Stimulated activated CD8-positive, alpha-beta memory T cell treated with anti-CD3 and anti-CD28 coated beads, Interleukin-4, amount 100 ng/mL, for 4 hours (primary cell): ENCODE measurements at places on chromosomes 16 and 17.

DNA sequence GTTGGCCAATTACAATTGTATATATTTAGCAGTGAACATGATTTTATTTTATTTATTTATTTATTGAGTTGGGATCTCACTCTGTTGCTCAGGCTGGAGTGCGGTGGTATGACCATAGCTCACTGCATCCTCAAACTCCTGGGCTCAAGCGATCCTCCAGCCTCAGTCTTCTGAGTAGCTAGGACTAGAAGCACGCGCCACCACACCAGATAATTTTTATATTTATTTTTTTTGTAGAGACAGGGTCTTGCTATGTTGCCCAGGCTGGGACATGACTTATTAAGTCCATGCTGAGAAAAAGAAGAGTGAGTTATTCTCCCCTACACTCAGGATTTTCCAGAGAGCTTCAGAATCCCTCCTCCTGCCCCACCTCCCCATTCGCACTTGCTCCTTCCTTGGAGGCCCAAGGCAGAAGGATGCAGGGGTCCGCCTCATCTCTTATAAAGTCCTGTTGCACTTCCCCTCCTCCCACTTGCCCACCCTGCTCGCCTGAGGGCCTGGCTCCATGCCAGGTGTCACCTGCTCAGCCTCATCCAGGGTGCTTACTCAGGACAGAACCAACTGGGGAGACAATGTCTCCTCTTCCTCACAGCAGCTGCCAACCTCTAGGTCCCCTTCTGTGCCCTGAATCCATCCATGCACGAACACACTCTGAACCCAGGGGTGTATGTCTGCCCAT, 16.1 kb upstream of the SP2 start:
- DNase-seq = no peak

- DNase-seq = no peak
Measured at GRCh38 chr17:35856603-35857002, 12.1 kb downstream of the HEATR9 start.

DNA sequence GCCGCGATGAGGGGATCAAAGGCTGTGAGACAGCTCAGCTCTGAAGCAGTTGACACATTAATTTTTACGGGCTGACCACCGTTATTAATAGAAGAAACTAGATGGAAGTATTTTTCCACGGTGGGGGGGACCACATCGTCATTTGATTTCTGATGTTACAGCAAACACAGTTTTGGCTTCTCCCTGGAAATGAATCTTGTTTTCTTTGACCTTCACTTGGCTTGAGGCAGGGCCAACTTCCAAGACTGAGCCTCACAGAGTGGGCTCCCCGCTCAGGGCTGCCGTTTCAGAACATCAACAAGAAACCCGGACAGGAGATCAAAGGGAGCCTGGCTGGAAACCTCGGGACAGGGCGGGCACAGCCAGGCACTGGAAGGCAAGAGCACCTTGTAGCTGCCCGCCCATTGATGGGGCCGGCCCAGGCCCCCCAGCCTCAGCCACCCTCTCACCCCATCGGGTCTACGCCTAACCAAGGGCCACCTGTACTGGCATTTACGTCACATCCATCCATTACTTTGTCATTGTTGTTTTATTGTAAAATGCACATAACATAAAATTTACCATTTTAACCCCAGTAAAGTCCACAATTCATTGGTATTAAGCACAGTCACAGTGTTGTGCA, 124.6 kb downstream of the C16orf95 start:
- DNase-seq = no peak

GRCh38 chr17:49278076-49278475, 47.5 kb upstream of the PHOSPHO1 start:
- DNase-seq = no peak

DNA sequence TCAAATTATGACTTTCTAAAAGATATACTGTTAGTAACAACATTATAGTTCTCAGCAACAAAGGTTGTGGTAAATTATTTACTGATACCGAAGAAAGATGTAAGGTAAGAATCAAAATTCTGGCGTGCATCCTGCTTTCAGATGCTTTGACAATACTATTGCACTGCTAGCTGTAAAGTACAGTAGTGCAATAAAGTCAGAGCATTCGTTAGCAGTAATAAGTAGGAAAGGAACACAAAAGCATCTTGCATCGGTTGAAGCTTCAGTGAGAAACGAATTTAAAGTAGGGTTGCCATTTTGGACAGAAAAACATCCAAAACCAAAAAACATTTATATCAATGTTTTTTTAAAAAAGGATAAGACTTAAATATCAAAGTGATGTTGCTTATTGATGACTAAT, 4.0 kb downstream of the SKA2 start:
- no peak for DNase-seq

GRCh38 chr17:57811638-57812280, 38.1 kb downstream of the MRPS23 start:
- DNase-seq = no peak

GRCh38 chr16:75486014-75486675, 9.1 kb downstream of the CHST6 start:
- no peak for DNase-seq

- no peak for DNase-seq
Measured at GRCh38 chr16:86241681-86242080, 268.6 kb upstream of the FOXF1 start.

GRCh38 chr17:35726127-35726952, 5.1 kb upstream of the RASL10B start:
- DNase-seq = no peak

- no peak for DNase-seq
Measured at GRCh38 chr17:8934346-8934745, 31.2 kb downstream of the PIK3R5 start.

DNA sequence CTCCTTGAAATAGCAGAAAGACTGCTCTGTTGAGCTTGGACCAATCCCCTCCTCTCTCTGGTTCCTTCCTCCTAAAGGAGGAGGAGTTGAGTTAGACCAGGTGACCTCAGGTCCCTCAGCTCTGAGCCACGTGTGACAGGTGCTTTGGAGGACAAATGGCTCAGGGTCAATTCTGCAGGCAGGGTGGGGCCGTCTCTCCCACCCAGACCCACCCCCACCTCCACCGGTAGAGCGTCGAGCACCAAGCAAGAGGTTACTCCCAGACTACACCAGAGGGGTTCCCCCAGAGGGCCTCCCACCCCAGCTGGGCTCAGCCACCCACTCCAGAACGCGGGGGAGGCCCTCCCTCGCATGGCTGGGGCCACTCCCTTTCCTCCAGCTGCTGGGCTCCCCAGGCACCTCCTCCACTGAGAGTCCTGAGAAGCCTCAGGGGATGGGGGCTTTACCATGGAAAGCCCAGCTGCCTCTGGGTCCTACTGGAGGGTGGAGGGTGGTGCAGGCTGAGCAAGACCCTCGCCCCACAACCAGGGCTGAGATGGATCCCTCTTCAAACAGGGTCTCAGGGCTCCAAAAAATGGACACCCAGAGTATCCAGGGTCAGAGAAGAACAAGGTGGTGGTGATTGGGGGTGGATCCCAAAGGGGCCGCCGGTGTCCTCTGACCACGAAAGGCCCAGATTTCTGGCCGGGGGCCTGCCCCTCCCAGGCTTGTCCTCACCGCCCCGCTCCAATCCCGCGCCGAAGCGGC, 7.6 kb downstream of the MYO1C start:
- no peak for DNase-seq

GRCh38 chr16:64704386-64704785, 417.5 kb downstream of the CDH11 start:
- no peak for DNase-seq

DNA sequence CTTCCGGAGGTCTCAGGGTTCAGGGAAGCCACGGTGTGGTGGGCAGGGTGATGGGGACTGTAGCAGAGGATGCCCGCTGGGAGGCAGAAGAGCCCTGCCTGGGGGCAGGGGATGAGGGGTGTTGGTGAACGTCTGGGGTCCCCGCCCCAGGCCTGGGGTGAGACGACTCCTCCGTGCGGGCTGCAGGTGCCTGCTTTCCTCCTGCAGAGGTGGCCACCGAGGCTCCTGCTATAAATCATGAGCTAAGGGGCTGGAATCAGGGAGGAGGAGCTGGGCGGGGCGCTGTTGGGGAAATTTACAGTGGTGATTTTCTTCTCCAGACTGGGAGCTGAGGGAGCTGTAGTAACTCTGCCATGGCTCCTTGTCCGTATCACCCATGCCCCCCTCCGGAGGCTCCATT, 167.0 kb downstream of the MRM1 start:
- DNase-seq = no peak

GRCh38 chr16:67563708-67564468, 1.6 kb downstream of the CTCF start:
- DNase-seq = no peak

DNA sequence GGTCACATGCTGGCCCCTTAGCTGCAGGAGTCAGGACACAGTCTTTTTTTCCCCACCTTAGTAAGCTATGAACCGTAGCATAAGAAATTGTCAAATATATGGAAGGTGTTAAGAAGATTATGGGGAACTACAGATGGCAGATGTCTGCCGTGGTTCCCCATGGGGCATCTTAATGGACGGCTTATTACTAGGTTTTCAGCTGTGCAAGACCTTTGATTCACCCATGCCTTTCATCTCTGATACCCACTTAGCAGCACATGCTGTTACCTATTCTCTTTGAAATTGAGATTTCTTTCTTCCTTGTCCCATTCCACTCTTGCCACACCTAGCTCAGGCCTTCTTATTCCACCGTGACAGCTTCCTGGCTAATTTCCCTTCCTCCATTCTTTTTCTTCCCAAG, 70.7 kb downstream of the RPTOR start:
- DNase-seq = no peak

GRCh38 chr17:59001158-59001814, 105.4 kb downstream of the TRIM37 start:
- DNase-seq = peak; percentile 57

GRCh38 chr16:68656751-68657150, 11.6 kb downstream of the CDH3 start:
- DNase-seq = no peak

DNA sequence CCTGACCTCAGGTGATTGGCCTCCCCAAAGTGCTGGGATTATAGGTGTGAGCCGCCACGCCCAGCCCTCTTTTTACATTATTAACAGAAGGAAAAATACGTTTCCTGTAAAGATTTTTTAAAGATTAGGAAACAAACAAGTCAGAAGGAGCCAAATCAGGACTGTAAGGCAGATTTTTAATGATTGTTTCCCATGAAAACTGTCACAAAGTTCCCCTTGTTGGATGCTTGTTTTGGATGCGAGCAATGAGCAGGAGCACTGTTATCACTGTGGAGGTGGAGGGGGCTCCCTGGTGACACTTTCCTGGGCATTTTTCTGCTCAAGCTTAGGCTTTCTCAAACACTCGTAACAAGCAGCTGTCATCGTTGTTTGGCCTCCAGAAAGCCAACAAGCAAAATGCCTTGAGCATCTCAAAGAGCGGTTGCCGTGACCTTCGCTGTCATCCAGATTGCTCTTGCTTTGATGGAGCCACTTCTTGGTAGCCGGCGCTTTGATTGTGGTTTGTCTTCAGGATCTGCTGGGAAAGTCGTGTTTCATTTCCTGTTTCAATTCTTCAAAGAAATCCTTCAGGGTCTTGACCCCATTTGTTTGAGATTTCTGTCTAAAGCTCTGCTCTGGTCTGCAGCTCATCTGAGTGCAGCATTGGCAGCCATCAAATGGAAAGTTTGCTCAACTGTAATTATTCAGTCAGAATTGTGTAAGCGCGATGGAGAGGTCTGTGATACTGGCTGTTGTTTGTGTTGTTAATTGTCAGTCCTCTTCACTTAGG, 128.7 kb downstream of the RPTOR start:
- no peak for DNase-seq

- no peak for DNase-seq
Measured at GRCh38 chr16:29875206-29875605, 12.2 kb upstream of the CDIPT start.

DNA sequence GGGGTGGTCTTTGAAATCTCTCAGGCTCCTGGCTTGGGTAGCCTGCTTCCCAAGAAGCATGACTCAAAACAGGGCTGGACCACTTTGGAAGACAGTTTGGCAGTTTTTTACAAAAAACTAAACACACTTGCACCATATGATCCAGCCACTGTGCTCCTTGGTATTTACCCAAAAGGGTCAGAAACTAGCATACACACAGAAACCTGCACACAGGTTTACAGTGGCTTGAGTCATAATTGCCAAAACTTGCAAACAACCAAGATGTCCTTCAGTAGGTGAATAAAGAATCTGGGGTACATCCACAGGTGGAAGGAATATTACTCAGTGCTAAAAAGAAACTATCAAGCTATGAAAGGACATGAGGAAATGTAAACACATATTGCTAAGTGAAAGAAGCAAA, 323.2 kb upstream of the CDH5 start:
- no peak for DNase-seq

DNA sequence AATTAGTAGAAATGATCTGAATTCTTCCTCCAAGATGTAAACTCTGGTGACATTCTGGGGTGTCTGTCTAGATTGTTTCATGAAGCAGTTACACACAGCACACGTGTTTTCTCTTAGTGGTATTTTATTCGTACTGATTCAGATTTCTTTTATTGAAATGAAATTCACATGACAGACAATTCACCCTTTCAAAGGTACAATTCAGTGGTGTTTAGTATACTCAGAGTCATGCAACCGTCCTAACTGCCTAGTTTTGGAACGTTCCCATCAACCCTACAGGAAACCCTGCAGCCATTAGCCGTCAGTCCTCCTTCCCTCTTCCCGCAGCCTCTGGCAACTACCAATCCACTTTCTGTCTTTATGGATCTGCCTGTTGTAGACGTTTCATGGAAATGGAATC, 8.8 kb downstream of the WFDC1 start:
- no peak for DNase-seq

DNA sequence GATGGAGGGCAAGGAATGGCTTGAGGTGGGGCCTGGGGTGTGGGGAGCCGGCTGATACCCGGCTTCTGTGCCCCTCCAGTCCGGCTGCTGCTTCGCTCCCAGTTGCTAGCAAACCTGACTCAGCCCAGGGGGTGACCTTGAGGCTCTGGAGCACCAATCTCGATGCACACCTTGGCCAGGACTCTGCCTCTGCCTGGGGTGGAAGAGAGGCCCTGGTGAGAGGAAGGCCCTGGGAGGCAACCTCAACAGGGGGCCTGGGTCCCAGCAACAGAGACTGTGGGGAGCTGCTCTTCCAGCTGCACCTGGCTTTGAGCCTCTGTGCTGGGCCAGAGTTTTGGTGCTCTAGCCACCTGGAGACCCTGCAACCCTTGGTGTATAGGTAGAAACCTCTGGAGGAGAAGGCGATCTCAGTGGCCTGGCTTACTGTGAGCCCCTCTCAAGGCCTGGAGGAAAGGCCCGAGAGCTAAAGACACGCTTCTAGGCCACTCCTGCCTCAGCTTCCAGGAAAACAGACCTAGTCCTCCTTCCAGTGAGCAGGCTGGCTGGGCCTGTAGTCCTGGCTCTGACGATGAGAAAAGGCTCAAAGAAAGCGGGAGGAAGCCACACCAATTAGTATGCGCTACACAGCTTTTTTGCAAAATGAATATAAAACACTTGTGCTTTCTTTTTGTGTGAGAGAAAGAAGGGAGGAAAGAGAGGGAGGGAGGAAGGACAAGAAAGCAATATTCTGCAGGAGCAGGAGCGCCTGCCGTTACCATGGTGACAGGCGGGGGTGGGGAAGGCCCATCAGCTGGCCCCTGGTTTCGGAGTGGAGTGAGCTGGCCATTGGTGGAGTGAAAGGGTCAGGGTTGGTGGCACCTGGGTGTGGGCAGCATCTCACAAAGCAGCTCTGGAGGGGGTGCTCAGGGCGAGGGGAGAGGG, 51.0 kb downstream of the VAC14 start:
- no peak for DNase-seq

GRCh38 chr17:79280010-79280409, 205.4 kb downstream of the ENGASE start:
- DNase-seq = no peak

- DNase-seq = no peak
Measured at GRCh38 chr17:39705786-39706348, 6.0 kb downstream of the ERBB2 start.

GRCh38 chr17:45431531-45432404, 902 bp downstream of the ARHGAP27 start:
- peak; percentile 37 for DNase-seq
